ENCODE measurements at places on chromosomes 1 and 21.

DNA sequence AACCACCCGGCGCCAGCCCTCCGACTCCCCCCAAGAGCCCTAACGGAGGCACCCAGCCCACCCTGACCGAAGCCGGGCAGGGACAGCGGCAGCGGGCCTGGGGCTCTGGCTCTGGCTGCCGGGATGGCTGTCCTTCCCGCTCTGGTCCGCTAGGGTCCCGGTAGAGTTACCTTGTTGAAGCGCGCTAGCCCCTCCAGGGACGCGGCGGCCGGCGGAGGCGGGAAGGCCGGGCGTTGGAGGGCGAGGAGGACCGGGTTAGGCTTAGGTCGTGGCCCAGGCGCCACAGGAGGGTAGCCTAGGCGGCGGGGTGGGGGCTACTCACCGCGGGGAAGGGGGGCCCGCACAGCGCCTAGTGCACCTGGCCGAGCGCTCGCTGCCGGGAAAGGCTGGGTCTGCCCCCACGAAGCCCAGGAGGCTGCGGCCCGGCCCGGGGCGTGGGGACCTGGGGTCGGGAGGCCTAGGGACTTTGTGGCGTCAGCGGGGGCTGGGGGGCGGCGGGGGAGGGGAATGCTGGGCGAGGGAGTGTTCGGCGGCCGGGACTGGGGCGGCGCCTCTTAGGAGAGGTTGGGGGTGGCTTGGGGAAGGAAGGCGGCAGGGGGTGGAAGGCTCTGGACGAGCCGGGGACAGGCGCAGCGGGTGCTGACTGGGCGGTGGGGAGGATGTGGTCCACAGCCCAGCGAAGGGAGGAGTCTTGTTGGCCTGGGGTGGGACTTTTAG lies at the start of gene TRIM17:
TRIM17 (minus strand) TSS at position 645 of the 717 bp plus-strand sequence. CDS start 1,789 bp downstream, outside the sequence.
- DNase-seq: no peak

- no peak for DNase-seq
These were observed 144.5 kb downstream of the PBX1 start for GRCh38 chr1:164703463-164703862.

DNA sequence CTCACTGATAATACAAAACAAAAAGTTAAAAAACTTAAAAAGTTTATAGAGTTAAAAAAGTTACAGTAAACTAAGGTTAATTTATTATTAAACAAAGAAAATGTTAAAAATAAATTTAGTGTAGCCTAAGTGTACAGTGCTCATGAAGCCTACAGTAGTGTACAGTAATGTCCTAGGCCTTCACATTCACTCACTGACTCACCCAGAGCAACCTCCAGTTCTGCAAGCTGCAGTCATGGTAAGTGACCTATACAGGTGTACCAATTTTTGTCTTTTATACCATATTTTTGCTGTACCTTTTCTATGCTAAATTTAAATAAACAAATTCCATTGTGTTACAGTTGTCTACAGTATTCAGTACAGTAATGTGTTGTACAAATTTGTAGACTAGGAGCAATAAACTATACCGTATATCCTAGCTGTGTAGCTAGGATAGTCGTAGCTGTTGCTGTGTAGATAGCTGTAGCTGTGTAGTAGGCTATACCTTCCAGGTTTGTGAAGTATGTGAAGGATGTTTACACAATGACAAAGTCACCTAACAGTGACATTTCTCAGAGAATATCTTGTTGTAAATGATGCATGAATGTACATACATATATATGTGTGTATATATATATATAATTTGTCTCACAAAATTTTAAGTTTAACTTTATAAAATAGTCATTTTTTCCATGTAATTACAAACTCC lies 140.2 kb downstream of the TGFB2 start:
- no peak for DNase-seq

DNA sequence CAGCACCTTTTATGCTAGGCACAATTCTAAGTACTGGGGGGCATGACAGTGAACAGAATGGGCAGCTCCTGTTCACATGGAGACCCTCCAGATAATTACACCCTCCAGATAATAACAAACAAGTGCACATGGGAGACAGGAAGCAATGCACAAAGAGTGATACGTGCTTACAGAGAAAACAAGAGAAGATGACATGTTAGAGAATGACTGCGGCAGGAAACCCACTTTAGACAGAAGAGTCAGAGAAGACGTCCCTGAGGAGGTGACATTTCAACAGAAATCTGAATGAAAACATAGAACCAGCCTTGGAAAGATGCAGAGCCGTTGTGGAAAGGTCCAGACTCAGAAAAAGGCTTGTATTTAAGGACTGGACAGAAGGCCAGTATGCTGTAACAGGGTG lies 54.7 kb upstream of the ARTN start:
- DNase-seq: no peak

- peak; percentile 40 for DNase-seq
These were observed 9.9 kb upstream of the ZBTB17 start for GRCh38 chr1:15985611-15986297.

- DNase-seq: no peak
These were observed 229.3 kb downstream of the PRDM2 start for GRCh38 chr1:13929313-13929712.

DNA sequence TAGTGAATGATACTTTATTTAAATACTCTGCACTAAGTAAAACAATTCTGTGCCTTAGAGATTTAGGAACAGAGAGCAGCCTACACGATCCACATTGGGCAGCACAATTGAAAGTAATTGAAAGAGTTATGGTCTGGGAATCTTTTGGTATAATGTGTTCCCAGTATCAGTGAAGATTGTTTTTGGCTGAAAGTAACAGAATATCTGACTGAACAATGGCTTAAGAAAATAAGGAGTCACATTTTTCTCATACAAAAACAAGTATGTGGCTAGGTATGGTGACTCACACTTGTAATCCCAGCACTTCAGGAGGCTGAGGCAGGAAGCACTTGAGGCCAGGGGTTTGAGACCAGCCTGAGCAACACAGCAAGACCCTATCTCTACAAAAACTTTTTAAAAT lies 306.2 kb downstream of the NFIA start:
- DNase-seq: no peak

- DNase-seq: no peak
These were observed 47.6 kb downstream of the PRDM16 start for GRCh38 chr1:3116560-3116959.

DNA sequence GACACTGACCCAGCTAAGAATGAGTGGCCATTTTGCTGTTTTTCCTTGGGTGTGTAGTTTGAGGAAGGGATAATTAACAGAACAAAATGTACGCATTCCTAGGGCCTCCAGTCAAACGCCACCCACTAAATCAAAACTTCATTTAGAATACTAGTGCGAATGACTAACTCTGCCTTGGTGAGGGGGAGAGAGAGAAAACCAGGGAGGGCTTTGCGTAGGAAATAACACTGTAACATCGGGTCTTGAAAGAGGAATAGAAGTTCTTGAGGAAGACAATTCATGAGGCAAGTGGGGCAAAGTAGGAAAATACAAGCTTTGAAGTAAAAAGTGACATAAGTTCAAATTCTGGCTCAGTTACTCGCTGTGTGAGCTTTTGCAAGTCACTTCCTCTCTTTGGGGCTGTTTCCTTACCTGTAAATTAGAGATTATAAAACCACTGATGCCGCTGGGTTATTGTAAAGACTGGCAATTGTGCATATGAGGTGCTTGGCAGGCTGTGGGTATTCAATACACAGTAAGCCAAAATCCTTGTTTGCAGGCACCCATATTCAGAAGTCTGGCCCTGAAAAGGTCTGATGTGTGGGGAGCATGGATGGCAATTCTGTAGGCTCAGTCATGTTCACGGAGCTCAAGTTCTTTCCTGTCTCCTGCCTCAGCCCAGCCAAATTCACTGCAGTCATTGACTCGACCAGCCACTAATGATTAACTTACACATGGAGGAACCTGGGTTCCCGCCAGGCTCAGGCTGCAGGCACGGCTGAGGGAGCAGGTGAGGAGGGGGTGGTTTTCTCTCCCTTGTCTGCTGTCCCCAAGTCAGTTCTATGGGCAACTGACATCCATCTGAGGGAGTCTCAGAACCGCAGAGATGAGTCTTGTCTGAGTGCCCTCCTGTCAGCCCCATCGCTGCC lies 140.3 kb upstream of the CSF3R start:
- peak; percentile 2 for DNase-seq

- no peak for DNase-seq
These were observed 5.5 kb downstream of the TNFRSF25 start for GRCh38 chr1:6460301-6461050.

- no peak for DNase-seq
These were observed 272.9 kb upstream of the C1orf174 start for GRCh38 chr1:4172644-4173599.

- no peak for DNase-seq
These were observed 27.8 kb downstream of the ZBTB17 start for GRCh38 chr1:15948091-15948591.

GRCh38 chr1:241263346-241263745 lies 93.7 kb downstream of the RGS7 start:
- DNase-seq: no peak

DNA sequence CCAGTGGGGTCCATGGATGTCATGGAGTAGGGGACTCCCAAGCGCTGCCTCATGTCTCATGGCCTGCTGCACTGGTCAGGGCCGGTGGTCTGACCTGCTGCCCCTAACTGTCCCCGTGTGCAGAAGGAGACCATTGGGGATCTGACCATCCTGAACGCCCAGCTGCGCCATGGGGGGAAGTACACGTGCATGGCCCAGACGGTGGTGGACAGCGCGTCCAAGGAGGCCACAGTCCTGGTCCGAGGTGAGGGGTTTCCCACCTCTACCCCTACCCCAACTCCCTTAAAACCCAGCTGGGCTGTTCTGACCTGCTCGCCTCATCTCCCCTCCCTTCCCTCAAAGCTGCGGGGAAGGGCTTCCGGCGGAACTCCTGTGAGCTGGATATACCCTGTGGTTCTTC lies 18.6 kb downstream of the TMEM81 start:
- DNase-seq: no peak

DNA sequence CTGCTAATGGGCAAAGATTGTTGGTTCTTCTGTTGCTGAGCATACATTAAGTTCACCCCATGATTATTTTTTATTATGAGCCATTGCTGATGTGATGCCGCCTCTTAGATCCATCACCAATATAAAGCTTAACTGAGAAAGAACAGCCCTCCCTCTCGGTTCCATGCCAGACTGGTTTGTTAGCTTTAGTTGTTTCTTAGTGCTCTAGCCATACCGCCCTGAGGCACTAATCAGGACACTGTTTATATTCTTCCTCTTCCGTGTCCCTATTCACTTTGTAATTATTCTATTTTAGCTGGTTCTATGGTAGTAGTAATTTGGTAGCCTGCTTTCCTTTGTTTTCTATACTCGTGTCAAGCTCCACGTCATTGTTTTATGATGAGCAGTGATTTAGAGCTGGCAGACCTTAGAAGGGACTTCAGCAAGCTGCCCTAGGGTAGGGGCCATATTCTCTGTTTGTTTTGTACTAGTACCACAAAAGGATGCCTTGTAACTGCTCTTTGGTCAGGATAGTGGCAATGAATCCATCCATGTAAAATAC lies 27.3 kb upstream of the PDPN start:
- DNase-seq: no peak

DNA sequence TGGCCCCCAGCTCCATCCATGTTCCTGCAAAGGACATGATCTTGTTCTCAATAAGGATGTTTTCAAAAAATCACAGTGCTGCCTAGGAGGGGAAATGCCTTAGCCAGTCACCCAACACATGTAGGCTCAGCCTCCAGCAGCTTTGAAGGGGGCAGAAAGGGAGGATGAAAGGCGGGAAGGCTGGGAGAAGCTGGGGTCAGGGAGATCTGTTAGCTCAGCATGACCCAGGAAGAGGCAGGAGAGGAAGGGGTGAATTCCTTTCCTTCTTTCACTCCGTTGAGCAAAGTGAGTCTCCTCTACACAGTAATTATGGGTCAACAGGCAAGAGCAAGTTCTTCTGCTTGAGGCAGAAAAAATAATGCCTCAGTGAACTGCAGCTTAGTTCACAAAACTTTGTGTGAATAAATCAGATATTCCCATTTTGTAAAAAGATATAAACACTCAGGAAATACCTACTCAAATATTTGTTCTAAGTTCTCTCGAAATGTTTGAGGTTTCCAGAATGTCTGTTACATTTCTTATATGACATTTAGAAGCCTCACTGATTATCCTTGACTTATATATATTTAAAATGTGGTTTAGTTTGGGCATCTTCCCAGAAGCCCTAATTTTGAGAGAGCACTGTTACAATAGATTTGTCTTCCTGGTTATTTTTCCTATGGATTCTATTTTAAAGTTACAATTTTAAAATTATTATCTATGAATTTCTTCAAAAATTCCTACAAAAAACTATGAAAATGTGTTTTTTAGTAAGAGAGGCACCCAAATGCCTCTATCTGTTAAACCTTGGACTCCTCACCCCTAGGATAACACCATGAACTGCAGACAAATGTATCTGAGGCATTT lies 116.8 kb downstream of the KCNJ6 start:
- DNase-seq: no peak

- peak; percentile 65 for DNase-seq
These were observed 170.4 kb downstream of the CLIC6 start for GRCh38 chr21:34838956-34839820.

DNA sequence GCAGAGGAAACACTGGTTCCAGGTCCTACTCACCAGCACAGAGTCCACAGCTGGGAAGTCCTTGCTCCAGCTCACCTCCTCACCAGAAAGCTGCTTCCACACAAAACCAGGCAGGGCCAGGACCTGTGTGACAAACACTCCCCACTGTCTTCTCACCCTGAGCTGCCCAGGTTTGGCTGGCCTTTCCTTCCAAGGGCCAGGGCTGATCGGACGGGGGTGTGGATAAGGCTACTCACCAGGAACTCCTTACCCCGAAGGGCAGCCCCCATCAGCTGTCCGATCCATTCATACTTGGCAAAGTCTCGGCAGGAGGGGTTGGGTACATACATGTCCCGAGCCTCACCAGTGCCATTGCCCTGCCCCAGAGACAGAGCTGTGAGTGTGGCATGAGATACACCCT lies 5.4 kb downstream of the HECTD3 start:
- DNase-seq: no peak

- no peak for DNase-seq
These were observed 9.3 kb upstream of the MARCKSL1 start for GRCh38 chr1:32345289-32345827.

DNA sequence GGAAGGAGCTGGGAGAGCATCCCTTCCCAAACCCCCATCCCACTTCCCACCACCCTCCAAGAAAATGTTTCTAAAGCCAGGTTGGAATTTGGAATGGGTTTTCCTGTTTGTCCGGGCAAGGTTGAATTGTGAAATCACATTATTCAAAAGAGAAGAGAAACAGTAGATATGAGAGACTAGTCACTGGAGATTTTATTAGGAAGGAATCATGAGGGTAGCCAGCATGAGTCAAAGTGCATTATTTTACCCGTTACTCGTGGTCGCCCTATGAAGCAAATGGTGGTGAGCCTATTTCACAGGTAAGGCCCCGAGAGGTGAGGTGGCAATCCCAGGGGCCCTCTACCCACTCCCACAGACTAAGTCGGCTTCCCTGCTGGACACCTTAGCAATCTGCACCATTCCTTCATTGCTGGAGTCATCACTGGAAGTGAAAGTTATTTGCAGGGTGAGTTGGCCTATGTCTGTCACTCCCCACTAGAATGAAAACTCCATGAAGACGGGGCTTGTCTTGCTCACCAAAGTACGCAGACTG lies 52.8 kb downstream of the TOMM20 start:
- DNase-seq: peak; percentile 45

- DNase-seq: peak; percentile 39
These were observed 21.1 kb downstream of the CLDN8 start for GRCh38 chr21:30194701-30195299.
